ENCODE measurements at places on chromosomes 2 and 18.

DNA sequence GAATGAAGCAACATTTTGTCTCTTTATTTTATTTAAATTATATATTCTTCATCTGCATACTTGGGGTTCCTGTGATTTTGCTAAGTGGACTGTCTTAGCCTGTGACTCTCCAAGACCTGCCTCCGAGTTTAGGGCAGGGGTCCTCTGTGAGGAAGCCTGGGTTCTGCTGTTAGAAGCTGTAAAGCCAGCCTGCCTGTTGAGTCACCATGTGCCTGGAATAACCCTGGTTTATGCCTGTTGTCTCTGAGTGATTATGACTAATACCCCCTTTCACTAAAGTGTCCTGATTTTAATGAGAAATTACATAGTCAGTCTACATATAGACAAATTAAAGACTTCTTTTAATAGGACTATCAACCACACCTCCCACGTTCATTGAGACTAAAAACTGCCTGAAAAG is 369.1 kb downstream of the ZNF521 start:
- no peak for DNase-seq

GRCh38 chr2:138516030-138516704 is 14.6 kb downstream of the SPOPL start:
- DNase-seq: no peak

DNA sequence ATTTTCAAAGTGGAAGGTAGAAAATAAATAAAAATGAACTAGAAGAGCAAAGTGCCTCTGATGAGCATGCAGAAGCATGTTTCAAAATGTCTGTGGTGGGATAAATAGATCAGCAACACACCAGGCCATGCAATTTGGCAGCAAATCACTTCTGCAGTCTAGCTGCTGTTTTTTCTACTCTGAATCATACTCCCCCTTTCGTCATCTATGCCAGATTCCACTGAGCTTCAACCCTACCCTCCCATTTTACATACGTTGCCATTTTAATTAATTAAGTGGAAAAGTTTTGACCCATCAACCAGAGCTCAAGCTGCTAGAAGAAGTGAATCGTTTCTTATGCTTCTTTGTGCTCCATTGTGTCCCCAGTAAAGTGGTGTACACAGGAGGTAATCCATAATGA is 79.3 kb downstream of the NRXN1 start:
- no peak for DNase-seq

DNA sequence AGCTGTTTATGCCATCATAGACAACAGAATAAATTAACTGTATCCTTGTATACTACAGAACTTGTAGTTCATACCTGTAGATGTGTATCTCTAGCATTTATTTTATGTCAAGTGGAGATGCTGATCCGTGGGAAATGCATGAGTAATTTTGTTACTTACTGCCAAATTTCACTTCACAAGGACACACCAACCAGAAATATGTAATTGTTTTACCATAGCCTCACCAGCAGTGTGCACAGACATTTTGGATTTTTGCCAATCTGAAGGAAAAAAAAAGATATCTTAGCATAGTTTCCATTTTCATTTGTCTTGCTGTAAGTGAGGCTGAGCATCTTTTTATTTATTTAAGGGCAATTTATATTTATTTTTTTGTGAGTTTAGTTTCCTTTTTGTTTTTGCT is 265.1 kb upstream of the OSR1 start:
- no peak for DNase-seq

DNA sequence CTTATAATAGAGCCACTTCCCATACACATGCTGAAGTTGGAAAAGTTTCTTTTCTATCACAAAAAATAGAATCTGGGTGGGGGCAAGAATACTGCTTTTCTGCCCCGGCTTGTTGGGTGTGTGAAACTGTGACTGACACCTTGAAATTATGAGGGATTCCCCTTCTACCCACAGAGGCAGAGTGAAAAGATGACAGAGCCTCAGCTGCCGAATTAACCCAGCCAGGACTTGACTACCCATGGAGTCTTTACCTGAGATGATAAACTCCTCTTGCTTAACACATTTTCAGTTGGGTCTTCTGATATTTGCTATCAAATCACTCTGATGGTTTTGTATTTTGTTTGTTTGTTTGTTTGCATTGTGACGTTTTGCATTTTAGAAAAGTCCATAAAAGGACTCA is 66.0 kb upstream of the PMAIP1 start:
- no peak for DNase-seq

- DNase-seq: no peak
These were observed 234.8 kb downstream of the NDUFA10 start for GRCh38 chr2:239790313-239790712.

GRCh38 chr2:127545189-127545588 is 9.7 kb downstream of the MYO7B start:
- no peak for DNase-seq

GRCh38 chr2:238569507-238570195 is 142.9 kb downstream of the ASB1 start:
- no peak for DNase-seq

GRCh38 chr2:79649531-79649930 is 136.7 kb downstream of the CTNNA2 start:
- DNase-seq: no peak

GRCh38 chr2:18856765-18857164 is 267.4 kb upstream of the NT5C1B start:
- no peak for DNase-seq

DNA sequence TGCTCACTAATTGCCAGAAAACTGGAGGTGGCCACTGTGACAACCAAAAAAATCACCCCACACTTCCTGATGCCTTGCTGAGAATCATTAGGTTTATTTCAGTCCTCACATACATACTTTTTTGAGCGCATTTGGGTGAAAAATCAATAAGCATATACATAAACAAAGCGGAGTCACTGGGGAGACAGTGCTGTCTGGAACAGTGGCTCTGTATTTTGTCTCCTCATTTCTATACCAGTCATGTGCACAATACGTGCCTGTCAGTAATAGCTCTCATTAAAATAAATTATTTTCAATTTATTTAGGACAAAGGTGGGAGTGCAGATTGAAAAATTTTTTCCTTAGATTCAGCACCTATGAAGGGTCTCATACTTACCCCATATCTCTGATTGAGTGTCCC is 48.2 kb downstream of the CXCR4 start:
- DNase-seq: no peak

DNA sequence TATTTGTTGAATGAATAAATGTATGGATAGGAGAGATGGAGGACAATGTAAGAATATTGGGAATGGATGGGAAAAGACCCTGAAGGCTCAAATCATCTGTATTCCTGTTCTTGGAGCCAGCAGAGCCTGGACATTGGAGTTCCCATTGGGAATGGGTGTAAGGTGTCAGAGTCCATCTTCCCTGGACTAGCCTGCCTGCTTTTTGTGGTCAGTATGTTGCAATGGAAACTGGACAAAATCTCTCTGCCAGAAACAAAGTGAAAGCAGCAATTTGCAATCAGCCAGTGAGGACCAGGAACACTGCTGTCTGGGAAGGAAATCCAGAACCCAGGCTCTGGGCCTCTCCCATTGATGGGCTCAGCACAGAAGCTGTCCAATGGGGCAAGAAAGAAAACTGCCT is 83.5 kb upstream of the SKOR2 start:
- no peak for DNase-seq

GRCh38 chr18:9260388-9261380 is 73.9 kb upstream of the TWSG1 start:
- DNase-seq: no peak

All from activated CD8-positive, alpha-beta memory T cell treated with anti-CD3 and anti-CD28 coated beads for 4 hours (primary cell).